Activated CD4-positive, alpha-beta T cell treated with anti-CD3 and anti-CD28 coated beads, Interleukin-2, amount 50 U/mL, for 48 hours (primary cell): ENCODE measurements at places on chromosomes 2 and 18.

DNA sequence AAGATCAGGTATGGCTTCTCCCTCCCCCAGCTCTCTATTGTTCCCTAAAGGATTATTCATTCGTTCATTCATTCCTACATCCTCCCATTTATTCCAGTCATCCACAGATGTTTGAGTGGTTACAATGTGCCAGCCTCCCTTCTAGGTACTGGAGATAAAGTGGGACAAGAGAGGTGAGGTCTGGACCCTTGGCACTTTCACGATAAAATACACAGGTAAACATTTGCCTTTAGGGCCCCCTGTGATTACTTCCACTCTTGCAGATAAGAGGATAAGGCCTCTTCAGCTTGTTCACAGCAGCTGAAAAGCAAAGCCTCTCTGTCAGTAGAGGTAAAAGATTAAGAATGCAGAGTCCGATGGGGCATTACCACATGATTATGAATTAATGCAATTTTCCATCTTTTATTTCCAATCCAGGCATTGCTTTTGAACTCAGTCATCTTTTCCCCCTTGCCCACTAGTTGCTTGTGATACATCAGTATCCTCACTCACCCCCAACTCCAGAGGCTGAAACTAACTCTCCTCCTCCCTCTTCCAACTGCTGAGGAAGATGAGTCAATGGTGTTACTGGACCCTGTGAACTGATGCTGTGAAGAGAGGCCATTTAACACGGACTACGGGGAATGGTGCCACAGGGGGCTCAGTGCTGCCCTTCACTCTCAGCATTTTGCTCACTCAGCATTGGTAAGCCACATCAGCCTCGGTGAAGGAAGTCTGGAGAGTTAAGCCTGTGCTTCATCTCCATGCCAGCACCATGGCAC, 1.1 kb upstream of the DPP4 start:
- DNase-seq, result no peak

DNA sequence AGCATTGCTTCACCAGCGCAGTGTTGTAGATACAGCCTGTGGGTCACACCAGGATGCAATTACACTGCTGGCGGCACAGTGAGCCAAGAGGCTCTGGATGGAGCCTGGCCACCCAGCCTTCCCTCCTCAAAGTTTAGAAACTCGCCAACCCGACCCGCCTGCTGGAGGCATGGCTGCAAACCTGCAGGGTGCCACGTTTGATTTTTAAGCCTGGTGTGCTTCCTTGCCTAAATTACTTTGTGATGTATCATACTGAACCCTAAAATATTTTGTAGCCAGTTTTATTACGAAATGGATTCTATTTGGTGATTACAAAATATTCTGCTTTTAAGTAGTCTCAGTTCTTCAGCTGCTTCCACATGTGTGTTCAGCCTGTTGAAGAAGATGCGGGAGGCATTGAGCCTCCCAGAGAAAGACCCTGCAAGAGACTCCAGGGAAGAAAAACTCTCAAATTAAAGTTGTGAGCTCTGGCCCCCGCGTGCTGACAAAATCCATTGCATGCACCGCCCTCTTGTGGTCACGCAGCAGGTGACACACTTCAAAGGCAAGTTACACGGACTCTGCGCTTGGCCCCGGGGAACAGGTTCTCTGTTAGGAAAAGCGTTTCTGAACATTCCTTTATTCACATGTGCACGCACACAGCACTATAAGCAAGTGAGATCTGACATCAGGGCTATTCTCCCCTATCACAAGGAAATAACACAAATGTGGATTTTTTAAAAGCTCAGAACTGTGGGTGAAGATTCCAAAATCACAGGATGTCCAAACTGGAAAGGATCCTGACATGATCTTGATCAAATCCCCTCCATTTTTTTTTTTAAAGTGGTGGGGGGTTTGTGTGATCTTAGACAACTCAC, 63.0 kb upstream of the TWIST2 start:
- peak; percentile 67 for DNase-seq

DNA sequence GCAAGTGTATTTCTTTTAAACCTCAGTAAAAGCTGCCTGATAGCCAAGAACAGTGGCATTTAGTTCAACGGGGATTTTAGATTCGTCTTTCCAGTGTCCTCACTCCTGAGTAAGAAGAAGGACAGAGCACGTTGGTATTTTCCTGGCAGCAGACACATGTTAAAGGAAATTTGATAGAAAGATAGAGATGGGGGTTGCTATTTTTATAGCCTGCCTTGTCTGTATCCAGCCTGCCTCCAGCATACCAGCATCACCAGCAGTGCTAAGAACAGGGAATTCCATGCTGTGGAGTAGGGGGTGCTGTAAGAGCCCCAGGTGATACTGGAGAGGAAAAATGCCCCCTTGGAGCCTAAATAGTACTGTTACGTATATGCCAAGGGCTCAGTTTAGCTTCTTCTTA, 1.1 kb upstream of the SMYD1 start:
- DNase-seq, result no peak

DNA sequence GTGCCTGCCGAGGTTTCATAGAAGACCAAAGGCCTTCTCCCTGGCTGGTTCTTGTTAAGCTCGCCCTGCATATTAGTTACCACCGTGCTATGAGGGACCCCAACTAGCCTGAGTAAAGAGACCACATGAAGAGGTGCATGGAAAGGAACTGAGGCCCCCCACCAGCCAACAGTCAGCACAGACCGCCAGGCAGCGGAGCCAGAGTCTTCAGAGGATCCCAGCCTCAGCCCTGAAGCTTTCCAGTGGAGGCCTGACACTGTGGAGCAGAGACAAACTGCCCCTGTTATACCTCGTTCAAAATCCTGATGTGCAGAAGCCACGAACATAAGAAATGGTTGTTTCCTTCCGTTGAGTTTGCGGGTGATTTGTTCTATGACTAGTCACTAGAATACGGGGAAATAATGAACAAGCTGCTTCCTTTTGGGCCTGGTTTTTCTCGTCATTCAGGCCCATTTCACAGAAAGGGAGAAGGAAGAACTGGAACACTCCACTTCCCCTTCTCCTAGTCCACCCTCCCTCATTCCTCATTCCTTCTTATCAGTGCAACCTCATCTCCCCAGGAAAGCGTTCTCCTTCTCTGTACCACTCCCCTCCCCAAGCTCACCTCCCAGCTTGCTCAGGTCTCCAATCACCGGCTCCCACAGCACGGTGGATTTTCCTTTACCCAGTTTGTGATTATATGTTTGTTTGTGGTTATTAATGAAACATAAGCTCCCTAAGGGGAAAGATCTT, 3.0 kb upstream of the GLI2 start:
- DNase-seq, result no peak

GRCh38 chr18:58037163-58037562, 6.9 kb upstream of the NEDD4L start:
- DNase-seq, result no peak

DNA sequence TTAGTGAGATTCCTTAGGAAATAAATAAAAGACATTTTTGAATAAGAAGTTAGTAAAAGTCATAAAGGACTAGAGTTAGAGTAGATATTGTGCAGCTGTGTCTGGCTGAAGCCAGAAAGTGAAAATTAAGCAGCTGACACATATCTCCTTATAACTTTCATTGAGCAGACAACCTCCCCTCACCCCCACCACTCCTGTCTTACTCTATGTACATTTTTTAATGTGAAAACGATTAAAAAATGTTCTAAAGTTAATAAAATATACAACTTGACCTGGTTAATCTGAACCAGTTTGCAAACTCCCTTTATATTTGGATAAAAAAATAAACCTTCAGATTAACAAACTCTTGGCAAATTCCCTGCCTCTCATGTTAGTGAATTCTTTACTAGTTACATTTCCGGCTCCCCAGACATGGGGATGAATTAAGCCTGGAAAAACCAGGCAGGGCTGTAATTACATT, 462.8 kb downstream of the MEIS1 start:
- no peak for DNase-seq

GRCh38 chr2:199509403-199509802, 51.7 kb upstream of the SATB2 start:
- no peak for DNase-seq

GRCh38 chr2:30218338-30218713, 13.0 kb upstream of the LBH start:
- no peak for DNase-seq

GRCh38 chr2:66370824-66371223, 64.1 kb upstream of the MEIS1 start:
- DNase-seq, result no peak

- no peak for DNase-seq
These were observed 36.8 kb upstream of the ATP8B1 start for GRCh38 chr18:57839942-57840381.

DNA sequence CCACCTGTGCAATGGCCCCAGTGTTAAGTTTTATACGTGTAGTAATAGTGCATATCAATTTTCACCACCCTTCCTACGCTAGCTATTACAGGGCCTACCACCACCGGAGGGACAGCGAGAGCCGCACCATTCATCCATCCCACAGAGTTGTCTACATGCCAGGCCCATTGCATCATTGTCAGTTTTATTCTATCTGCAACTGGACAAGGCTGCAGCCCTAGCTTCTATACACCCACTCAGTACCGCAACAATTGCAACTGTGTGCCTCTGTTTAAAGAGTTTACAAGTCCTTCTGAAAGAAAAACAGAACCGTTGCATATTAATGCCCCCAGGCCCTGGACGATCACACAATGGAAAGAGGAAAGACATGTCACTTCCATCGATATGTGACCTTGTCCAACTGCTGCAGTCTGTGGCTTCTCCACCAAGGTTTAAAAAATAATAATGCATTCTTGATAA, 58.6 kb downstream of the ZEB2 start:
- no peak for DNase-seq

DNA sequence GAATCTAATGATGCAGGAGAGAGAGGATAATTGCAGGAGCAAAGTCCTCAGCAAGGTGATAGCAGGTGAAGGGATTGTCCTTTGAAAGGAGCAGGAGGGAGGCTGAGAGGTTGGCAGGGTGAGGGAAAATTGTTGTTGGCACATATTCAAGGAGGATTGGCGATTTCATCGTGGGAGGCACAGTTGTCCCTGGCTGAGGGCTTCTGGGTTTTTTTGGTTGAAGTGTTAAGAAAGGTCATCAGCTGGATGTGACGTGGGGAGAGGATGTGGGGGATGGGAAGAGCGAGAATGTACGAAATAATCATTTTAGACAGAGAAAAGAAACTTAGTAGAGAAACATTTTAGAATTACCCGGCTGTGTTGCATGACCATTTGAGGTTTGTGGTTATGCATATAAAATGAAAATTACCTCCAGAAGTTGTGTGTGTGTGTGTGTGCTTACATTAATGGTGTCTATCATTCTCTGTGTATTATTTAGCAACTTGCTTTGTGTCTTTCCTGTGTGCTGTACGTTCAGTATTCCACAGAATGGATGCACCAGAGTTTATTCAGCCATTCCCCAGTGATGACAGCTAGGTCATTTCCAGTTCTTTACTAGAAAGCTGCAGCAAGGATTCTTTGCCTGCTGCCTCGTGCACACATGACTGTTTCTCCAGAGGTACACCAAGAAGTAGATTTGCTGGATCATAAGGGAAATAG, 67.6 kb downstream of the SDC1 start:
- DNase-seq, result no peak

- no peak for DNase-seq
These were observed 202.5 kb upstream of the SESTD1 start for GRCh38 chr2:179467111-179467510.

- no peak for DNase-seq
These were observed 680.2 kb downstream of the NYAP2 start for GRCh38 chr2:226079671-226080181.

GRCh38 chr2:145100301-145100700, 580.4 kb upstream of the ZEB2 start:
- no peak for DNase-seq

DNA sequence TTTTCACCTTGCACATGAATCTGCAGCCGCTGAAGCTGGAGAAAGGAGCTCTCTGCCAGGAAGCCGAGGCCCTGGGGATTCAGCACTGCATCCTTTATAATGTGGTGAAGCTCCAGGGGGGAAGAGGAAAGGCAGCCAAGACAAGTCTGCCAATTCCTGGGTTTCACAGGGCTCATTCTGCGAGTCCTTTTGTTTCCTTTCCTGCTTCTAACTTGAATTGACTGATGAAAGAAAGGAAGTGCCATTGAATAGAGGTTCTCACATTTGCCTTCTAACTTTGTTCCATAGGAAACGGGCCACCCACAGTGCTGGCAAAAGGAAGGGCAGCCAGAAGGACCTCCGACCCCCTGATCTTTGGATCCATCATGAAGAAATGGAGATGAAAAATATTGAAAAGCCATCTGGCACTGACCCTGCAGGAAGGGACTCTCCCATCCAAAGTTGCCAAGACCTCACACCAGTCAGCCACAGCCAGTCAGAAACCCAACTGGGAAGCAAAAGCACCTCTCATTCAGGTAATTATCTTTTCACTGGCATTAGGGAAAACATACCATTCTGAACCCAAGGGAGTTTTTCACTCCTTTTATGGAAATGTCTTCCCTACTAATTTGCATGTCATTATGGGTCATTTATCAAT, 765.4 kb downstream of the MBD2 start:
- no peak for DNase-seq

DNA sequence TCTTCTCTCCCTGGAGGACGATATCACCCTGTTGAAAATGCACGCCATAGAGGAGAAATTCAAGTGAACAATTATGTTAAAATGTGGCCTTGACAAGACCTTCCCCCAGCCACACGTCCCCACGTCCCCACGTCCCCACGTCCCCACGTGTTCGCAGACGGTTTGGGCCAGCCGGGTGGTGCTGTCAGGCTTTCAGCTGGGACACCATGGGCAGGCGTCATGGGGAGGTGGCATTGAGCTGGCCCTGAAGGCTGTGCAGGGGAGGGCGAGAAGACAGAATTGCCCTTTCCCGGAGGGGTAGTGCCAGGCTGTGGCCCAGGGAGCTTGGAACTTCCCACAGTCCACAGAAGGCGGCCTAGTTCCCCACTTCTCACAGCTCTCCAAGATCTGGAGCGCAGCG, 240.7 kb upstream of the RAB6C start:
- no peak for DNase-seq

DNA sequence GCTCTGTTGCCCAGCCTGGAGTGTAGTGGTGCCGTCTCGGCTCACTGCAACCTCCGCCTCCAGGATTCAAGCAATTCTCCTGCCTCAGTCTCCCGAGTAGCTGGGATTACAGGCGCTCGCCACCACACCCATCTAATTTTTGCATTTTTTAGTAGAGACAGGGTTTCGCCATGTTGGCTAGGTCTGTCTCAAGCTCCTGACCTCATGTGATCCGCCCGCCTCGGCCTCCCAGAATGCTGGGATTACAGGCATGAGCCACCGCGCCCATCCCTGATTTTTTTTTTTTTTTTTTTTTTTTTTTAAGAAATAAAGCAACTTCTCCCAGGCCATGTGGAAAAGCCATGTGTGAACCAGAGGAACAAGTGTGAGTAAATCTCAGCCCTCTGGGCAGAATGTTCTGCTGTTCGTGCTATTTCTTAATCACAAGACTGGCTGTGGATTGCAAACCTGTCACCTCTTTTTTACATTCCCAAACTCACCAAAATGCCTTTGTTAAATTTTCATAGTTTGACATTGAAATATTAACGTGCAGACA, 6.4 kb upstream of the SH3BP4 start:
- no peak for DNase-seq

- no peak for DNase-seq
These were observed 14.1 kb downstream of the ZNF516 start for GRCh38 chr18:76480913-76481312.
